ENCODE measurements at places on chromosomes 1 and 21.

DNA sequence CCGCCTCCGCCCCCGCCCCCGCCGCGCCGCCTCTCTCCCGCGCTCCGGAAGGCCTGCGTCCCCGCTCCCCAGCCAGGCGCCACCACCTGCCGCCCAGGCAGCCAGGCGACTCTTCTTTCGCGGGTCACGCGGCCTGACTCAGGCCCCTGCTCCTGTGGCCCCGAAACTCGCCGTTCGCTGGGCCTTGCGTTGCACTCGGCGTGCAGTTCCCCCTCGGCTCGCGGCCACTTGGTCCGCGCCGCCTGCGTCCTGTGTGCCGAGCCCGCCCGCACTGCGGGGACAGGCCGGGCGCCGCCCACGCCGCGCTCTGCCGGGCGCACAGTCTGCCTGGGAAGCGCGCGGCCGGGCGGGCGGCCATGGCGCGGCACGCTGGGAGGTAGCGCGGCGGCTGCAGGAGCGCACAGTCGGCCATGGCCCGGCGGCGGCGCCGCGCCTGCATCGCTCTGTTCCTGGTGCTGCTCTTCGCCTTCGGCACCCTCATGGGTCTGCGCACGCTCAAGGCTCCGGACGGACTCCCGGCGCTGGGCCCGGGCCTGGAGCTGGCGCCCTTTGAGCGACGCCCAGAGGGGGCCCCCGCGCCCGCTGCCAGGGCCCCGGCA, at the start of gene MANEAL:
MANEAL (plus strand) TSS at position 75 of the 599 bp plus-strand sequence; CDS start at position 411, 336 bp downstream.
- peak; percentile 57 for DNase-seq

GRCh38 chr1:43039228-43040055, 80.8 kb upstream of the SLC2A1 start:
- no peak for DNase-seq

- DNase-seq = no peak
Measured at GRCh38 chr1:6471086-6471969, 5.4 kb upstream of the TNFRSF25 start.

- no peak for DNase-seq
Measured at GRCh38 chr21:35465741-35466140, 416.6 kb upstream of the RUNX1 start.

Data from MV-4-11 (cell line).